Cortex of kidney (tissue), 1 donor: ENCODE measurements at places on chromosomes 5 and 9.

DNA sequence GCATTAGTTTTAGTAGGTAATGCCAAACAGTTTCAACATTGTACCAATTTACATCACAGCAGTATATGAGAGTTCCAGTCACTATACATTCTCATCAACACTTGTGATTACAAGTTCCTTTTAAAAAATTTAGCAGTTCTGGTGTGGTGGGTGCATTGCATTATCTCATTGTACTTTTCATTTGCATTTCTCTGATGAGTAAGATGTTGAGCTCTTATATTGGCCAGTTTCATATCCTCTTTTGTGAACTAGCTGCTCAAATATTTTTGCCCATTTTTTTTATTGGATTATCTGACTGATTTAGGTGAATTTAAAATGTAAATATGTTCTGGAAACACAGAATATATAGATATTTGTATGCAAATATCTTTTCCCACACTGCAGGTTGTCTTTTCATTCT is 160.9 kb upstream of the NR3C1 start:
- no peak for DNase-seq

GRCh38 chr5:37717613-37718431 is 122.0 kb downstream of the GDNF start:
- no peak for DNase-seq

DNA sequence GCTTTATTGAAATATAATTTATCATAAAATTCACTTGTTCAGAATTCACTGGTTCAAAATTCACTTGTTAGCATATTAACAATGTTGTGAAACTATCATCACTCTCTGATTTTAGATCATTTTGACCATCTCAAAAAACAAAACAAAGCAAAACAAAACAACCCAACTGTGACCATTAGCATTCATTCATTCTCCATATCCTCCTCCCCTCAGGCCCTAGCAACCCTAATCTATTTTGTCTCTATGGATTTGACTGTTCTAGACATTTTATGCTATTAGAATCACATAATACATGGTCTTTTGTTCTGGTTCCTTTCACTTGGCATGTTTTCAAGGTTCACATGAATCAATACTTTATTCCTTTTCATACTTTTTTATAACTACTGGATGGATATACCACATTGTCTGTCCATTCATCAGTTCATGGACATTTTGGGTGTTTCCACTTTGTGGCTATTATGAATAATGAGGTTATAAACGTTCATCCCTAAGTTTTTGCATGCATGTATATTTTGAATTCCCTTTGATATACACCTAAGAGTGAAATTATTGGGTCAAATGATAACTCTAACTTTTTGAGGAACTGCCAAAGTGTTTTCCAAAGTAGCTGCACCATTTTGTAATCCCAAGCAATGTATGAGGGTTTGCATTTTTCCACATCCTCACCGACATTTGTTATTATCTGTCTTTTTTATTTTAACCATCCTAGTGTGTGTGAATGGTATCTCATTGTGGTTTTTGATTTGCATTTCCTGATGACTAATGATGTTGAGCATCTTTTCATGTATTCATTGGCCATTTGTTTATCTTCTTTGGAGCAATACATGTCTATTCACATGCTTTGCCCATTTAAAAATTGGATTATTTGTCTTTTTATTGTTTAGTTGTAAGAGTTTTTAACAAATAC is 304.1 kb downstream of the SH3GL2 start:
- DNase-seq: no peak

GRCh38 chr9:116574027-116574679 is 113.0 kb upstream of the TRIM32 start:
- DNase-seq: no peak

GRCh38 chr5:132981288-132981687 is 17.9 kb upstream of the AFF4 start:
- DNase-seq: no peak

DNA sequence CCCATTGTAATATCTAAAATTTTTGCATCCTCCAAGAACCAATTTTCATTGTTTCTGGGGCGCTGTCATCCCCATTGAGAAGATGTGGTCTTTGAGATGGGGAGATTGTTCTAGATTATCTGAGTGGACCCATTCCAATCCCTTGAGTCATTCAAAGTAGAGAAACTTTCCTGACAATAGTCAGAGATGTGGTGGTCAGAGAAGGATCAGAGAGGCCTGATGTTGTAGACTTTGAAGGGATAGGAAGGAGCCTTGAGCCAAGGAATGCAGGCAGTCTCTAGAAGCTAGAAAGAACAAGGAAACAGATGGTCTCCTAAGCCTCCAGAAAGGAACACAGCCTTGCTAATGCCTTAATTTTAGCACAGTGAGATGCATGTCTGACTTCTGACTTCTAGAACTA is 80.4 kb downstream of the TEK start:
- DNase-seq: no peak

DNA sequence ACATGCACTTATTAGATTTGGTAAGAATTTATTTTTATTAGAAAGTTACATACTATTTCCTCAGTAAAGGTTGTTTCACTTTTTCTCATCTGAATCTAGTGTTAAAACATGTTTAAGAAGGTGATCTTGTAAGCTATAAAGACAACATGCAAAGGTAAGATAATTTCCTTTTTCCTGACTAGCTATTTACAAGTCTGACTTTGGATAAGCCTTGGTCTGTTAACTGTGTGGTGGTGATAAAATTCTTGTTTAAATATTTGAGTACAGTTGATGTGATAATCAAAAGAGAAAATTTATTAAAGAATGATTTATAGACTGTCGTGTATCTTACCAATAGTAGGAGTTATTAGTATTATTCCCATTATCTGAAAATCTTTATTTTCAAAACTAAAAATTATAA is 36.9 kb upstream of the GPR21 start:
- no peak for DNase-seq

GRCh38 chr5:32683125-32683524 is 28.0 kb upstream of the NPR3 start:
- no peak for DNase-seq

GRCh38 chr5:153865016-153865415 is 173.7 kb downstream of the FAM114A2 start:
- no peak for DNase-seq
